ENCODE measurements at places on chromosomes 1 and 21.
A peak's percentile ranks its signal among the peaks of the same experiment; 100 is the strongest.

- no peak for DNase-seq
Observed at GRCh38 chr1:234965111-234965510, 163.5 kb downstream of the TOMM20 start.

- peak; percentile 45 for DNase-seq
Observed at GRCh38 chr1:42173155-42173933, 8.8 kb upstream of the GUCA2A start.

- DNase-seq, result no peak
Observed at GRCh38 chr1:39196244-39197215, 8.0 kb upstream of the MACF1 start.

DNA sequence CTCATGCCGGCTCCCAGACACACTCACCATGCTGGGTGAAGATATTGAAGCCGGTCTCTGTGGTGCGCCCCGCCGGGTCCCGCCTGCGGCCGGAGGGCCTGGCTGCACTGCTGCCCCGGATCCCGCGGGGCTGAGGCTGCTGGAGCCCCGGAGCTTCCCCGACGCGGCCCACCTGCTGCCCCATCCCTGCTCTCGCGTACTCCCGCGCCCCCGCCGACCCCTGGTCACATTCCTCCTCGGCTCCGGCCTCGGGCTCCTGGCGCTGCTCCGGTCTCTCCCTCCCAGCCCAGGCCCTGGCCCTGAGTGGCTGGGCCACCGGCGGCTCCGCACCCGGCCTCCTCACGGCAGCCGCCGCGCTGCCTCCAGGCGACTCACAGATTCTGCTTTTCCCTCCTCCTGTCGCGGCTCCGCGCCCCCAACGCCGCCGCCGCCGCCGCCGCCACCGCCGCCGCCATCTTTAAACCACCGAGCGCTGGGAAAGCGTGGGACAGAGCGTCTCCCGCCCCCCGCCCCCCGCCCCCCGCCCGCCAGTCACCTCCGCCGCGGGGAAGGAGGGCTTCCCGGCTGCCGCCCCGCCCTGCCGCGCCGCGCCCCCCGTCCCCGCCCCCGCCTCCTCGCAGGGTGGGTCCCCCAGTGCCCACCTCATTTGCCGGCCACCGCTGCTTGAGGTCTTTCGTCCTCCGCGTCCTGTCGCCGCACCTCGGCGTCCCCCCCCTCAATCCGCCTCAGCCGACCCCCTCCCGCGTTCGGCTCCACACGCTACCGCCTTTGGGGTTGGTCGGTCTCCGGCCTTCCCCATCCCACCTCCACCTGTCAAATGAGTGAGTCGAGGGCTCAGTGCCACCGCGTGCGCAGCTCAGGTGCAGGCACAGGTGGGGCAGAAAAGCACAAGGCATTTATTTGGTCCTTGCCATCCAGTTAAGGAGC, at the start of gene ABL2:
ABL2 (minus strand) TSS at position 464 of the 927 bp plus-strand sequence; CDS start at position 184, 280 bp downstream.
- DNase-seq, result peak; percentile 78

- DNase-seq, result peak; percentile 86
Observed at GRCh38 chr1:35557118-35557610, at the start of gene KIAA0319L. Gene KIAA0319L (minus strand): TSS chr1:35557403. CDS start chr1:35554491, 2,912 bp downstream.

DNA sequence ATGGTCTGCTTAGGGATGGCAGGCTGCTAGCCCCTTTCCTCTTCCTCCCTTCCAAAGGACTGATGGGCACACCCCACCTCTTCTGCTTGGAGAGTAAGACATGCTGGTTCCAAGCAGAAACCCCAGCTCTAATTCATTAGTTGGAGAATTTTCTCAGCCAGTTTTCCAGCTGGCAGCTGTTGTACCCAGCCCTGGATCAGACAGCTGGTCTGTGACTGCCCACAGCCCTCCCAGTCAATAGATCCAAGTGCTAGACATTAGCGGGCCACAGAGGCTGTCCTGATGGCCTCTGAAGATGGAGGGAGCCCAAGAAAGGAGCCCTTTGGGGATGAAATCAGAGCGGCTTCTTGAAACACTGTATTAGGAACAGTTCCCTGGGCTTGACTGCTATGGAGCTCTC, 35.8 kb downstream of the ACOT11 start:
- DNase-seq, result no peak

DNA sequence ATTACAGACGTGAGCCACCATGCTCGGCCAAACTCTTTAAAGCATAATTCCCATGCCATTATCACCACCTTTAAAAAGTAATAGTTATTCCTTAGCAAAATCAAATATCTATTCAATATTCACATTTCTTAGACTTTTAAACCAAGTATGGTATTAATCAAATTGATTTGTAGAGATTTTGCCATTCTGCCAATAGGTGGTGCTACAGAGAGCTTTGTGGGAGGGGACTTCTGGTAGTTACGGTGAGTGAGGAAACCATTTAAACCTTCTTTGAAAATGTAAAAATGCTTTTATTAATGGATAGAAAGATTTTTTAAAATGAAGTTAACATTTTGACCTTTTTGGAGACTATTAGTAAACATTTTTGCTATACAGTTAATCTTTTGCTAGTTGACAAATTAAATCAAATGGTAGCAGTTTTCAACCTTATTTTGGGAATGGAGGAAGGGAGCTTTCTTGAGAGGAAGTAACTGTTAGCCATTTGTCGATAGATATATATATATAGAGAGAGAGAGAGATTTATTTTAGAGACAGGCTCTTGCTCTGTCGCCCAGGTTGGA, 19.3 kb downstream of the IARS2 start:
- DNase-seq, result peak; percentile 1

GRCh38 chr1:240956020-240956419, 344.1 kb upstream of the GREM2 start:
- DNase-seq, result no peak

DNA sequence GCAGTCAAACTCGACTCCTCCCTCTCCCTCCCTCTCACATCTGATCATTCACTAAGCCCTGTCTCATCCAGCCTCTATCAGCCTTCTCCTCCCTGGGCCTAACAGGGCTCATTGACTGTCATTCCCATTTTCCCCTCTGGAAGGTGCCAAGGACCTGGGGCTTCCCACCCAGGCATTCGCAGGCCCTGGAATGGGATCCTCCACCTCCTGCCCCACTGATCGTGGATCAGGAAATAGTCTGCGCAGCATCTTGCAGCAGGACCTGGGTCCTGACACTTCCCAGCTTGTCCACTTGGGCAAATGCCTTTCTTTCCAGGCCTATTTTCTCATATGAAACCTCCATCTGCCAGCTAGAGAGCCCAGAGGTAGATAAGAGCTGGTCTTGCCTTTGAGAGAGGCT, 71.2 kb upstream of the ZC3H12A start:
- no peak for DNase-seq

- no peak for DNase-seq
Observed at GRCh38 chr1:226549094-226549936, 751 bp downstream of the STUM start.

DNA sequence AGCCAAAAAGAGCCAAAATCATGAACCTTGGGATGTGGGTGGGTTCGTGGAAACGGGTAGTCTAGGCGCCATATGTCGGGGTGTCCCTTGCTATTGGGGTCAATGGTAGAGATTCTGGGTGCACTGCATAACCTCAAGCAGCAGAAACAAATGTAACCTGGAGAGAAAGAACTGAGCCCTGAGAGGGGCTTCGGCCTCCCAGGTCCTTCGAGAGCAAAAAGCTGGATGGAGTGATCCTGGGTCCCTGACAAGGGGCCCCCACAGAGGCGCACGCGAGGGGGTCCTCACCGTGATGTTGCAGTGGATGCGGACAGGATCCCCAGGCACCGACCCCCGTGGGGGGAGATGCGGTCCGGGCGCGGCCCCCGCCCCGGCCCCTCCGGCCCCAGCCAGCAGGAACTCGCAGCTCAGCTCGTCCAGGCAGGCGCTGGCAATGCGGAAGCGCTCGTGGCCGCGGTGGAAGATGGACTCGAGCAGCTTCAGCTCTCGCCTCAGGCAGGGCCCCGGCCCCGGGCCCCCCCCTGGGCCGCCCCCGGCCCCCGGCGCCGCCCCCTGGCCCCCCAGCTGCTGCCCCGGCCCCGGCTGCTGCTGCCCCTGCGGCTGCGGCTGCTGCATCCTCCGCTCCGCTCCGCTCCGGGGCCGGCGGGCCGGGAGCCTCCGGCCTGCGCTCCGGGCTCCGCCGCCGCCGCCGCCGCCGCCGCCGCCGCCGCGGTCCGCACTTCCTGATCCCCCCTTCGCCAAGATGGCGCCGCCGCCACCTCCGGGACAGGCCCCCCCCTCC, at the start of gene UBE2Q1:
UBE2Q1 (minus strand) TSS at position 724 of the 781 bp plus-strand sequence; CDS start at position 615, 109 bp downstream.
- peak; percentile 52 for DNase-seq

DNA sequence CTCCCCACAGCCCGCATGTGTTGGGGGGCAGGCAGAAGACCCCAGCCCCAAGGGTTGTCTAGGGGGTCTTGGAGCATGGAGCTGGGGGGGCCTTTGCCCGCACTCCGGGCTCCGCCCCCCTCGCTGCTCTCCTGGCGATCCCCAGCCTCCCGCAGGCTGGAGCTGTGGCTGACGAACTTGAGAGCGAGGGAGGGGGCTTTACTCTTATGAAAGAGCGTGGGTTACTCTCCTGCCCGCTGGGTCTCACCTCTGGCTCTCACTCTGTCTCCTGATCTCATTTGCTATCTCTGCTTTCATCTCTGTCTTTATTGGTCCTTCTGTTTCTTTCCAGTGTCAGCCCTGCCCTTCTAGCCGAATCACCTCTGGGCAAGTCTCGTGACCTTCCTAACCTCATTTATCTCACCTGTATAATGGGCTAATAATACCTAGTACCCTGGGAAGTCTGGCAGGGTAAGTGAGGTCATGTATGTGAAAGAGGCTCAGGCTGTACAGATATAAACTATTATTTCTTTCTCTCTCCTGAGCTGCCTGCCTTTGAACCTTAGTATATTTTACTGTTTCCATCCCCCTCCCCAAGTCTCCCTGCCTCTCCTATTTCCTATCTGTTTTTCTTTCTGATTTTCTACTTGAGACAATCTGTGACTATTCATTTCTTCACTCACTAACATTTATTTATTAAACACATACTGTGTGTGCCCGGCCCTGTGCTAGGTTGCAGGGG, 731 bp downstream of the EFNA4 start:
- peak; percentile 81 for DNase-seq

- no peak for DNase-seq
Observed at GRCh38 chr1:234853906-234854644, 244.1 kb upstream of the IRF2BP2 start.

DNA sequence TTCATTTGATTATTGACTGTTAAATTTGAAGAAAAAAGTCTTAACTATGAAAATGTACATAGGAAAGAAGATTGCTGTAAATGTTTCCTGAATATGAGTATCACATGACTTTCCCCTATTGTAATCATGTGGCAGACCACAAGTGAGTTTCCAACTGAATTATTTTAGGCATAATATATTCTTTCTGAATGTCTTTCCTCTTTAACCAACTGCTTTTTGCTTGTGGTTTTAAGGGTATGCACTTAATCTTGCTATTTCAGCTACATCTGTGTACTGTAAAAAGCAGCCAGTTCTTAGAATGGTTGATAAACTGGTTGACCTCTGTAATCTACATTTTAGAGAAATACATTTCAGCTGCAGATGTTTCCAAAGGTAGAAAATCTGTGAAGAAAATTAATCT, 400.7 kb downstream of the NEGR1 start:
- DNase-seq, result no peak

GRCh38 chr1:24074817-24075589, 36.9 kb downstream of the MYOM3 start:
- DNase-seq, result no peak

DNA sequence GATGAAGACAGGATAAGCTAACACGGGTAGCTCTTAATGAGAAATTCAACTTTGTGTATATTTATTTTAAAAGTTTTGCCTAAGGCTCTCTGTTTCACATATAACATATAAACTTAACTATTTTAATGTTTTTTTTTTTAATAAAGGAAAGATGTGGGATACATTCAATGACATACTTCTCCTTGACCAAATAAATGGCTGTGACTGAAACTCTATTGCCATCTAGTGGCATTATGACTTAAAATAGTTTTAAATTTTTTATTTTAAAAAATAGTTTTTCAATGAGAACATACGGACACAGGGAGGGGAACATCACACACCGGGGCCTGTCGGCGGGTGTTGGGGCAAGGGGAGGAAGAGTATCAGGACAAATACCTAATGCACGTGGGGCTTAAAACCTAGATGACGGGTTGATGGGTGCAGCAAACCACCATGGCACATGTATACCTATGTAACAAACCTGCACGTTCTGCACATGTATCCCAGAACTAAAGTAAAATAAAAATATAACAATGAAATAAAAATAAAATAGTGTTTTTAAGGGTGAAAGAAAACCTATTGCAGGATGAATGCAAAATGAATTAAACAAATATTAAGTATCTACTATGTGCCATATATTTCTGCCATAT, 83.4 kb downstream of the LYST start:
- DNase-seq, result peak; percentile 52

DNA sequence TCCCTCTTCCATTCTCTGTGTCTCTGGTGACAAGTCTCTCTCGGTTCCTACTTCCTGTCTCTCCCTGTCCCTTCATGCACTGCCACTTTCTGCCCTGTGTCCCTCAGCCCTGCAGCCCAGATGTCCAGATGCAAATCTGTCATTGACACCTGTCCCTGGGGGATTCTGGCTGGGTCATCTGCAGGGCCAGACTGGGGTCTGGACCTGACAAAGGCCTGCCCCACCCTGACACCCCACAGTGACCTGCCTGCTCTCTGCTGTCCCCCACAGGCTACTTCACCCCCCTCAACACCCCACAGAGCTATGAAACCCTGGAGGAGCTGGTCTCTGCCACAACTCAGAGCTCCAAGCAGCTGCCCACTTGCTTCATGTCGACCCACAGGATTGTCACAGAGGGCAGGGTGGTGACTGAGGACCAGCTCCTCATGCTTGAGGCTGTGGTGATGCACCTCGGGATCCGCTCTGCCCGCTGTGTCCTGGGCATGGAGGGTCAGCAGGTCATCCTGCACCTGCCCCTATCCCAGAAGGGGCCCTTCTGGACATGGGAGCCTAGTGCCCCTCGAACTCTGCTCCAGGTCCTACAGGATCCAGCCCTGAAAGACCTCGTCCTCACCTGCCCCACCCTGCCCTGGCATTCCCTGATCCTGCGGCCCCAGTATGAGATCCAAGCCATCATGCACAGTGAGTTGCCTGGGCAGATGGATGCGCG, 7.2 kb downstream of the THEMIS2 start:
- DNase-seq, result no peak

DNA sequence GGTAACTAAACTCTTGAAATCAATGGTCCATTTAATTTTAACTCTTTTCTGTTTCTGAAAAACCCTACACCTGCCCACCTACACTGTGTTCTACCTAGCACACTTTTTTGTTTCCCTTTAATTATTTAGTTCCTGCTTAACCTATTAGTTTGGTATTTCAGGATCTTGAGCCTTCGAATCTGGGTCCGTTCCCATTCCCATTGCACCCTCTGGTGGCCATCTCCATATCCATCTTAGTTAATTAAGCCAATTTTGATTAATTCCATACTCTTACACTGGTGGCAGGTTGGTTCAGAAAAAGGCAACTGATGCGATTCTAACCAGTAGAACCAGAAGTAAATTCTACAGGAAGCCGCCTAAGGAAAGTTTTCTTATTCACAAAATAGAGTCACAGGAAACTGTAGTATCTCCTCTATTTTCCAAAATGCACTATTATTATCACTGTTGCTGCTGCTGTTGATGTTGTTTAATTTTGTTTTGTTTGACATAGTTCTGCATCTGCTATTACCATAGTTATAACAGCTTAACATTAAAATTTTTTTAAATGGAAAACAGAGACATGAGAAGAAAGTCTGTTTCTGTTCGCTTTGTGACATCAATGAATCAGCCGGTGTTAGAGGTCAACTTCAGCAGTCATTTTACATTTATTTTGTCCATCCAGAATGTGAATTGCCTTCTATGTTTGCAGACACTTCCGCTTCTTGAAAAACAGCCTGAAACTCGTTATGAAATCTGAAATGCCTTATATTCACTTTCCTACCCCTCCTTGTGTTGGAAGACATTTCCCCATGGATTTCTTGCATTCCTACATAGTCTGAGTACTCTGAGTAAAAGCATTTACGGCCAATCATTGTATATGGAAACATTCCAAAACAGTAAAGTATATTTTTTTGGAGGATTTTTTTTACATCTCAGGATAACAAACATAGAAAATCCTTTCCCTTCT, 115.5 kb upstream of the NCAM2 start:
- peak; percentile 50 for DNase-seq

All from NCI-H345 (cell line).